NCI-H187 (cell line): ENCODE measurements at places on chromosomes 6 and 20.

DNA sequence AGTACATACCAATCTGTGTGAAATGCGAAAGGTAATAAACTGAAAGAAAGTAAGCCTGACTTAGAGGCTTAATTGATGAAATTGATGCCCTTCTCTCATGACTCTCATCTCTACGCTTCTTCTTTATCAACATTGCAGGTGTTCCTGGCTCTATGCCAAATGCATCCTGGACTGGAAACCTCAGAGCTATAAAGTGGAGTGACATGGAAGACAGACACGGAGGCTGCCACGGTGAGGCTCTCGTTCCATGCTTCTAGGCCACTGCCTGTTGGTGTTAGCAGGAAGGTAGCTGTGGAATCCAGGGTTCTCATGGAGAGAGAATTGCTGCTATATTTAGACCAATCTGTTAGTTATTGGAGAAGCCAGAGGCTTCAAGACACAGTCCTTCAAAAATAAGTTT lies 73.2 kb downstream of the C6orf52 start:
- DNase-seq: peak; percentile 4

GRCh38 chr20:12740647-12741046 lies 268.1 kb upstream of the SPTLC3 start:
- DNase-seq: no peak

DNA sequence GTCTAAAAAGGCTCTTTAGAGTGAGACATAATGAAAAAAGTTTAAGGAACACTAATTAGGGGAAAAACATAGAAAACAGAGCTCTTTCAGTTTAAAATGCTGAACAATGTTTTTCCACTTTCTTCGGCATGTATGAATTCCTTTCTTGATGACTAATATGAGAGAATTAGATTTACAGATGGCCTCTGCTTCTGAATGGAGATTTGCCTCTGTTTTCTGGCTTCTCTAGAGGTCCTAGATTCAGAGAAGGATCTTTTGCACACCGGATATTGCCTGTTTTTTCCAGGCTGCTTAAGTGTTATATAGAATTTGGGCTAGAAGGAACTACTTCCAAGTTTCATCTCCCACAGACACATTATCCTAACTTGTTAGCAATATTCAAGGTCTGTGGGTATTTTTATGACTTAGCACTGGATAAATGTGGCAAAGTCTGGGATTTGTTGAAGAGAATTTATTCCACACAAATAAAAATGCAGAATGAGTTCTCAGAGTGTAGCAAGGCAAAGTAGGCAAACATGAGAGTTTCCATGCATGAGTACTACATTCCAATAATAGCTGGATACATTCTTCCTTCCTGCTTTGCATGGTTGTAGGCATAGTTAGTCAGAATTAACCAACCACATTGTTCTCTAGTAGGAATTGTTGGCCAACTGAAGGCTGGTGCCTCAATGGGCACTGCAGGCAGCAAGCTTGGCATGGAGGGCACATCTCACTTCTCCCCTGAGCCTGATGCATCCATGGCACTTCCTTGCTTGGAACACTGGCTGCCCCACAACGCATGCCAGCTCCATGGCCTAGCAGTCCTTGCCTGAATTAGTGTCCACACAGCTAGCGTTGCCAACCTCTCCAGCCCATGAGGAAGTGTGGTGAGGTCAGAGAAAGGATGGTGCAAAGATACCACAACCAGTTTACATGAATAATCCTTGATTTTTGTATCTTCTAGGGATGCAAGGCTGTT lies 224.2 kb downstream of the CLIC5 start:
- no peak for DNase-seq

GRCh38 chr6:33958526-33959328 lies 154.9 kb upstream of the MLN start:
- no peak for DNase-seq

DNA sequence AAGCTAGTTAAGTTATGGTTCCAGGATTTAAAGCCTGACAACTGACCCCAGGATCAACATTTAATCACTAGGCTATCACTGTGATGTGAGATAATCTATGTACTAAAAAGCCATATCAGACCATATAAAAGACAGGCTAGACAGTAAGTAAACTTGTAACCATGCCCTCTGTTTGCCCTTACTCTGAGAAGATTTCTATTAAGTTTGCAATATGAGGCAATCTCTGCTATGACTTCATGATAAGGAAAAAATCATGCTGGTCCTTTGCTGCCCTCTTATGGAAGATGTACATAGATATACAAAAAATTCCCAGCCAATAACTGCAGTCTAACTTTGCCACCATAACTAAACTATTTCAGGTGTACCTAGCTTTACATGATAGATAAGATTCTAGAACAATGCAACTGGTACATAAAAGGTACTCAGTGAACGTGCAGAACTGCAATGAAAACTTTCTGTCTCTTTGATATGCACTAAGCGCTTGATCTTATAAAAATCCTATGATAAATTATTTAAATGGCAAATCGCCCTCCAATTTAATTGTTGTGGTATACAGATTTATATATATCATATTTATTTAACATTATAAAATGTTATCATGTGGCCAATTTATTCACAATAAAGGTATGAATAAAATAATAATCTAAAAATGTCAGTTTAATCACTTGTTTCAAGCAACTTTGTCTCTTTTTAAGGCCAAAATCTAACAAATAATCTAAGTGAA lies 70.5 kb downstream of the FAM217A start:
- no peak for DNase-seq

- DNase-seq: no peak
Measured at GRCh38 chr6:140684776-140685550, 1310.5 kb upstream of the CITED2 start.

GRCh38 chr20:12237772-12238171 lies 320.1 kb downstream of the BTBD3 start:
- DNase-seq: no peak

GRCh38 chr6:149940672-149940982 lies 1.2 kb upstream of the ULBP2 start:
- DNase-seq: no peak
